WERI-Rb-1 (cell line): ENCODE measurements at places on chromosomes 1 and 21.

- DNase-seq, result no peak
Measured at GRCh38 chr1:212234431-212235395, 50.5 kb upstream of the PPP2R5A start.

DNA sequence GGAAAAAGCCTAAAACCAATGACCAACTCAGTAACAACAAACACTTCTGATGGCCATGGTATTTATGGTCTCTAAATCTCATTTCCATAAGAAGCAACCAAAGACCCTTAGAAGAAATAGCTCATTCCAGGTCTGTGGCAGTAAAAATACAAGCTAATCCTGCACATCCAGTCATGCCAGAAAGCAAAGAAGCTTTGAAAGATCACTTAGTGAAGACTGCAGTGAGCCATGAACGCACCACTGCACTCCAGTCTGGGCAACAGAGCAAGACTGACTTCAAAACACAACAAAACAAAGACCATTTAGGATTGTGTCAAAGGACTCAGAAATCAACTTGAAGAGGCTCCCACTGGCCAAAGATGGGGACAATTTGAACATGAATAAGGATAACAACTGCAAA lies 18.4 kb upstream of the ELK4 start:
- no peak for DNase-seq

- DNase-seq, result no peak
Measured at GRCh38 chr1:95583661-95584210, 349.7 kb downstream of the RWDD3 start.

DNA sequence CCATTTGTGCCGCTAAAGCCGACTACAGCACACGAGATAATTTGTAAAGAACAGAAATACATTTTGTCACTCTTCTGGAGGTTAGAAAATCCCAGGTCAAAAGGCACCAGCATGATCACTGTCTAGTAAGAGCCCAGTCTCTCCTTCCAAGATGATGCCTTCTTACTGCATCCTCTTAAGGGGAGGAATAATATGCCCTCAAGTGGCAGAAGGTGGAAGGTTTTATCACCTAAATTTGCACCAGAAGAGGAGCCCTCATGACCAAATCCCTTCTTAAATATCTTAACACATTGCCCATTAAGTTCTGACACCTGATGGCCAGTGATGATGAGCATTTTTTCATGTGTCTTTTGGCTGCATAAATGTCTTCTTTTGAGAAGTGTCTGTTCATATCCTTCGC lies 326.7 kb upstream of the RGS18 start:
- no peak for DNase-seq

DNA sequence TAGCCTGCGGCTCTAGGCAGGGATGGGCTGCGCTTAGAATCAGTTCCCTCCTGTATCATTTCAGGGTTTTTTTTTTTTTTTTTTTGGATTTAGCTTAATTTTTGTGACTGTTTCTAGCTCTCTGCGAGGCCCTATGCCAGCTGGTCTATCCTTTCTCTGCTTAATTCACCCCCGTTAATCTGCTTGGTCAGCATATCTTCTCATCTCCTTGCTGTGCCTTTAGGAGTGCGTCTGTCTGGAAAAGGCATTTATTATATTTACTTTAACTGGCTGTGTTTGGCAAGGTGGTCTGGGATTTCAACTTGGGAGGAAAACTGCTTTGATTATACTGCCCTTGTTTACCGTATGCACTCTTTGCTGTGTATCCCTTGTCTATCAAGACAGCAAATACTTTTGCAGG lies 184.8 kb upstream of the KIAA0040 start:
- DNase-seq, result no peak

DNA sequence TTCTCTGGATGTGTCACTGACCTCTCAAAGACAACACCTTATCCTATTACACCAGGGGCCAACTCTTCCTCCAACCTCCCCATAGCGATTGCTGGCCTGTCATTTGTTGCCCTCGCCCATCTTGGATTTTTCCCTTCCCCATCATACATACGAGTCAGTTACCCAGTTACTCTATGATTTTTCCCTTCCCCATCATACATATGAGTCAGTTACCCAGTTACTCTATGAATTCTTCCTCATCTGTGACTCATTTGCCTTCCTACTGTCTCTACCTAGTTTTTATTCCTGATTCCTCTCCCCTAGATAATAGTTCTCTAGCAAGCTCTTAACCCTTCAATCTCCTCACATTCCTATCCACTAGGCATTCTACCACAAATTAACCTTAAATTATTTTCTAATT lies 178.8 kb downstream of the NR5A2 start:
- no peak for DNase-seq

DNA sequence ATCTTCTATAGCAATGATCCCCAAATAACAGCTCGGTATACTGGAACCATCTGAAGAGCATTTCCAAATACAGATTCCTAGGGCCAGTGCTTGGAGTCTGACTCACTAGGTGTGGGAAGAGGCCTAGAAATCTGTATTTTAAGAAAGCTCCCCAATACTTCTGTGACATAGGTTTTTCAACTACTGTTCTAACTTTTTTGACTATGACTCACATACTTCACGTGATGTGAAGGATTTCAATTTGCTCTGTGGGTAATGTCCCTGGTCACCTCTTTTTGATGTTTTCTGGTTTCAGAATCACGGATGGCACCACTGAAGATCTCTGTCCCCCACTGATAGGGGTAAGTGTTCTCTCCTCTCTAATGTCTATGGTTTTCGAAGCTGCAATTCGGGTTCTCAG lies 11.0 kb downstream of the ORC1 start:
- no peak for DNase-seq

DNA sequence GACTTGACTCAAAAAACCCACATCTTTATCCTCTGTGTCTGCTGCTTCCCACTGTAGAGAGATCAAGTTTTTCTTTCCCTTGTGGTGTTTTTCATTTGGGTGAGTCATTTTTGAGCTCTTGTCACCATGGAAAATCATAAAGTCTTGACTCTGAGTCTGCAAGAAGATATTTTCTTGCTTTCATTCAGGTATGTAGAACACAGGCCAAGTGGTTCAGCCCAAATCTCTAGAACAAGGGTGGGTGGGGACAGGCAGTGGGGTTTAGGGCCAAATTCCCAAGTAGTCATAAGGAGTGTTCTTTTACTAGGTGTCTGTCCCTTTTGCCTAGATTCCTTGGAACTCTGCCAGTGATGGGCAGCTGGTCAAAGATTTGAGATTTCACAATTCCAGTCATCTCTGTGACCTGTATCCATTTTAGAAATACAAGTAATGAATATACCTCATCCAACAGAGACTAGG lies 21.5 kb upstream of the ARHGAP29 start:
- DNase-seq, result no peak

DNA sequence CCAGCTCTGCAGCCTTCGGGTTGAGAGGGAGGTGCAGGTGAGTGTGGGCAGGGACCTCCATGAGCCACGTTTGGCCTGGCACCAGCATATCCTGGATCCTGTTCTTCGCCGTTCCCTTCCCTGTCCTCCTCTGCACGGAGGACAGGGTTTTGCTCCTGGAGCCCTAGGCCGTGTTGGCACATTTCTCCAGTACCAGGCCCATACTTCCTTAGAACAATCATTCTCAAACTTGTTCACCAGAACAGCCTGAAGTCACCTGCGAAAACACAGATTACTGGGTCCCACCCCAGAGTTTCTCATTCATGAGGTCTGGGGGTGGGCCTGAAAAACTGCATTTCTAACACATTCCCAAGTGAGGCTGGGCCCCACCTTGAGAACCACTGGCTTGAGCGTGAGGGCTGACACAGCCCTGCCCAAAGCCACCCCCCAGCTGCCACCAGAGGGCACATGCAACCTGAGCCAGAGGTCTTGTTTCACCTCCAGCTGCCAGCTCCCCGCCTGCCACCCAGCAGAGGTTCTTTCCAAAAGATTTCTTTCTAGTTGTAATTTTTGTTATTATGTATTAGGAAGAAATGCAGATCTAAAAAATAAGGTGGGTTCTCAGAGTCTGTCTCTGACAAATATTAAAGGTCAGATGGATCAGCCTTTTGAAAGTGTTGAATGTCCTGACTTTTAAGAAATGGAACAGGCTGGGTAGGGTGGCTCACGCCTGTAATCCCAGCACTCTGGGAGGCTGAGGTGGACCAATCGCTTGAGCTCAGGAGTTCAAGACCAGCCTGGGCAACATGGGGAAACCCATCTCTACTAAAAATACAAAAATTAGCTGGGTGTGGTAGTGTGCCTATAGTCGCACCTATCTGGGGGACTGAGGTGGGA lies 39.6 kb upstream of the LDLRAP1 start:
- peak; percentile 56 for DNase-seq

- no peak for DNase-seq
Measured at GRCh38 chr1:154801234-154802011, 68.7 kb downstream of the KCNN3 start.

DNA sequence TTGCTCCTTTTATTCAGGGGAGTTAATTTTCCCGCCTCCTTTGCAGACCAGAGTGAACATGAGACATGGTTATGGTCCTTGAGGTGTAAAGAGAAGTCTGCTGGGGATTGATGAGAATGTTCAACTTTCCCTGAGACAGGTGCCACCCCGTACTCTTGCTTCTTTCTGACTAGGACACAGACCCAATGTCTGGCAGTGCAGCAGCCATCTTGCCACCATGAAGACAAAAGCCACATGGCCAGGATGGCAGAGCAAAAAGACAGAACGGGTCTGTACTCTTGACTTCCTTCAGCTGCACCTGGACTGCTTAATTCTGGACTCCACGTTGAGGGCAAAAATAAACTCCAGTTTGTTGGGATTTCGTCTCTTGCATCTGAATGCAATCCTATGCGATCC lies 54.1 kb downstream of the KLHDC7A start:
- no peak for DNase-seq

GRCh38 chr1:6476483-6476882 lies 10.5 kb upstream of the TNFRSF25 start:
- no peak for DNase-seq

DNA sequence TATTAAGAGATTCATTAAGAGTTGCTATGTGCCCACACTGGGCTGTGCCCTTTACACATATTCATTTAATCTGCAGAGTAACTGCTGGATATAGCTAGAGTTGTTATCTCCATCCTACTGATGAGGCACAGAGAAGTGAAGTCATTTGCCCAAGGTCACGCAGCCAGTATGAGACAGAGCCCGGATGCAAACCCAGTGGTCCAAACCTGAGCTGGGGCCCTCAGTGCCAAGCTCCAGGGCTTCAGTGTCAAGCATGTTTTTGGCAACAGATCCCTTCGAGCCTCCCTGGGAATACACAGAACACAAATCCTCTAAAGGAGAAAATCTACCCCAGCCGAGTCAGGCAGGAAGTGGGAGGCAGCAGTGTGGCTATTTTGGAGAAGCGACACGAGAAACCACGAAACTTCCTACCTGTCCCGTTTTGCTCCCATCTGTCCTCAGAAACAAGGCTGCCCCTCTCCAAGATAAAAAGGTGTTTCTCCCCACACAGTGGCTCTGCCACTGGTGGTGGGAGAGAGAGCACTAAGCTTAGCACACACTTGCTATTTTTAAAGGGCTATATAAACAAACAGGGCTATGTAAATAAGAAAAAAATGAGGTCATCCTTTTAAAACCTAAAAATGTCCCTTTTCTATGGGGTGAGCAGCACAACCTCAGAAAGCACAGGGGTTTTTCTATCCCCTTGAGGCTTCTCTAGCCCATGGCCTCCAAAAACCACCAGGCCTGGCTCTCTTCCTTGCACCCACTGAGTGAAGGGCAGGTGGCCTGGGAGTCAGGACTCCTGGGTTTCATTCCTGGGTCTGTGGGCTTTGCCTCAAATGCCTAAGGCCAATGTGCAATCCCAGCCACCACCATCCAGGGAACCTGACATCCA lies 138.6 kb upstream of the EDN2 start:
- no peak for DNase-seq

DNA sequence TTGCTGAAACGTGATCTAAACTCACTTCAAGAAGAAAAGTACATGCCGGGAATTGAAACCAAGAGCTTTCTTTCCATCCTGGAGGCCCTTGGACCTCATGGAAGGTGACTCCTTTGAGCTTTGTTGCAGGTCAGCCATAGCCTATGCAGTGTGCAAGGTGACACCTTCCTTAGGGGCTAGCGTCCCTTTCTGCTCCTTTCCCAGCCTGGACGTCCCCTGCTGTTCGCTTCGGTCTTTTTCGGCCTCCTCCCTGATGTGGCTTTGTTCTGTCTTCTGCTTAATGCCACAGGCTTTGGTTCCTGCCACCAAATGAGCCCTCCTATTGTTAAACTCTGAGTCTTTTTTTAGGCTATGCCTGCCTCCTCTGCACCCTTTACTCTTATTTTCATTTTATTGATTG lies 308.8 kb downstream of the BRINP2 start:
- no peak for DNase-seq

DNA sequence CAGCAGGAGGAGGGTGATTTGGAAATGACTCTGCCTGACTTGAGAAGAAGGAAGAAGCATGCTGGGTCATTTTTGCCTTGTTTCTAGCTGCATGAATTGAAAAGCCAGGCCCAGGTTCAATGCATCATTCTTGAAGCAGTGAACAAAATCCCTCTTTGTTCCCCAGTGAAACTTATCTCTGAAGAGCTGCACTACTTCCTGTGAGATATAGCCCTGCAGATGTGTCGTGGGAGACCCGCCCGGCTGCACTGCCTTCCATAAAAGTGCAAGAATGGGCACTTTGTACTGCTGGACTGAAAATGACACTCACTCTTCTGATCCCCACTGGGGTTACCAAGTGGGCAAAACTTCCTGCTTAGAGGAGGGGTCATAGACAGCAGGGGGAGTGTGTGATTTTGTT lies 249.2 kb upstream of the NFIA start:
- no peak for DNase-seq

DNA sequence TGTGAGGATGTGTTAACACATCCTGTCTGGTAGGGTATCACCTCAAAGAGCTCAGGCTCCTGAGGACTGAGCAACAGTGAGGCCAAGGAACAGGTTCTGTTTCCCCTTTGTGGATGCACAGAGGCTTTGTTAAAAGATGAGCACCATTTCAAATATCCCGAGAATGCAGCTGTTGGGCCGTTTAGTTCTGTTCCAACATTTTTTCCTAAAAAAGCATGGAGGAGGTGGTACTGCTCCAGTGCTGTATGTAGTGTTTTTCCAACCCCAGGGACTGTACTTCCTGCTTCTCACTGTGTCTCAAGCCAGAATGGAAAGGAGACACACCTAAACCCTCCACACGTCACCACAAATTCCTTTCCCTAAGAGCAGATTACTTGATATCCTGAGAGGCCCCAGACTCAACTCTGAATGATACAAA lies 53.8 kb upstream of the BCL10 start:
- no peak for DNase-seq

DNA sequence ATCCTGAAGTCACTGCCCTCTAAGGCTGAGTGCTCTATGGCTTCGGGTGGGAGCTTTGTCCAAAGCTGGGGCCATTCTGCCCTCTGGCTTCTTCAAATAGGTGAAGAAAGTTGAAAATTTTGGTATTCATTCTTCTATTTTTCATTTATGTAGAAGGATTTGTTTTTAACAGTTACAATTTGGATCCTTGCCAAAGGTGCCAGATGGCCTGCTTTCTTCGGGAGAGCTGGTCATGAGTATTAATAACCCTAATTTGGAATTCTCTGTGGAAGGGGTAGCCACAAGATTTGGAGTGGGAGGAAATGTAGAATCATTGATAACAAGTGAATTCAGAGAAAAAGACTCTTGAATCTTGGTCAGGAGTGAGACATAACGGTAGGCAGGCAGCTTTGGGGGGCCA lies 370.4 kb upstream of the ST6GALNAC5 start:
- no peak for DNase-seq

- DNase-seq, result no peak
Measured at GRCh38 chr1:145805057-145805456, 18.8 kb downstream of the RNF115 start.

GRCh38 chr1:993379-993995 lies 6.4 kb downstream of the HES4 start:
- DNase-seq, result peak; percentile 7
